ENCODE measurements at places on chromosomes 12 and 14.

- DNase-seq: no peak
Observed at GRCh38 chr14:87879389-87879788, 113.6 kb downstream of the GALC start.

GRCh38 chr14:54186821-54187763, 209.7 kb upstream of the CDKN3 start:
- DNase-seq: no peak

GRCh38 chr12:117714203-117714602, 254.6 kb downstream of the KSR2 start:
- DNase-seq: no peak

- no peak for DNase-seq
Observed at GRCh38 chr12:104971306-104971705, 13.2 kb upstream of the SLC41A2 start.

DNA sequence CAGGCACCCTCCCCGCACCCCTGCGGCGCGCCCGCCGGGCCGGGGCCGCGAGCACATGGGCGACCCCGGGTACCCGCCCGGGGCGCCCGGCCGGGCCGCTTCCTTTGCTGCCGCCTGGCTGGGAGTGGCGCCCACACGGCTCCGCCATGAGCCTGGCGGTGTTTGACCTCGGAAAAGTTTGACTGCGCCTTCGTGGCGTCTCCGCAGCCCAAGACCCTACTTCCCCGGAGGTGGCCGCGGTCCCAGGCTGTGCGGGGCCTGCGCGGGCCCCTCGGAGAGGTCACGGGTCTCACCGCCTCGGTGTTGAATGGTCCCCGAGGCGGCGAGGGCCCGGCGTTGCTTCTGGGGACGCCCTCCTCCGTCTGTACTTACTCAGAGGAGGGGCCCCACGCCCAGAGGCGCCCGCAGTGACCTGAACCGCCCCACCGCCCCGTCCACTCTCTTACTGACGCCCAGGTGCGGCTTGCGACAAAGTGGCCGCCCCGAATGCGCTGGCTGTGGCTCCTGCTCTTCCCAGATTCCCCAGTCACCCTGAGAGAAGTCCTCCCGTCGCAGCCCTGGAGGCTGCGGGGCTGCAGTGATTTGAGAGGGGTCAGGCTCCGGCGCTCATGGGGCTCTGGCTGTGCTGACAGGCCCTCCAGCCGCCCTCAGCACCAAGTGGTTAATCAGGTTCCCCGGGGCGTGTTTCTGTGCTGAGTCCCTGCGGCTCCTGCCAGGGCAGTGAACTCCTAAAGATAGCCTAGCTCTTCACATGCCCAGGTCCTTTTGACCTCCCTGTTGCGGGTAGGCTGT, 5.8 kb downstream of the KMT5A start:
- DNase-seq: no peak

DNA sequence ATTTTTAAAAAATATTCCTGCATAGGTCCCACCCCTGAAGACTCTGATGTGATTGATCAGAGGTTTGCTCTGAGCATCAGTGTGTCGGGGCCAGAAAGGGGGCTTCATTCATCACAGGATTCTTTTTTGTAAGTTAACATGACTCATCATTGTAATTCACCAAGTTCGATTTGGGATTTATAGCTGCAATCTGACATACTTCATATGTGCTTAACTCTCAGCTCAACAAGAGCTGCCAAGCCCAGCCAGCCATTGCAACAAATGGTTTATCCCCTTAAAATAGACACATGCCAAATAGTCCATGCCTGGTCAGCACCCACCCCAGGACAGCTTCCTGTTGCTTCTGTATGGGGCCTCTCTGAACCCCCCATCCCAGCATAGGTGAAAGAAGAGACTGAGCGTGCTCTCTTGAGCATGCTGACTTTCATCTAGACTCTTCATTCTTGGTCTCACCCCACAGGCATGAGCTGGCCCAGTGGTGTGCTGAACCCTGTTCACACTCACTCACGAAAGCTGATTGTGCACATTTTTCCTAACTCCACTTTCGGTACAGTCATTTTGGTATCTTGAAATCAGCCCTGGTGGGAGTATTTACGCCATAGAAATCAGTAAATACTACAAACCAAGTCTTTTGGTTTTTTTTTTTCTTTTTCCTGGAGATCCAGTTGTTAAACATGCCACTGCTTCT, 101.4 kb downstream of the STAB2 start:
- DNase-seq: no peak

GRCh38 chr12:56679883-56680575, 8.1 kb downstream of the PTGES3 start:
- DNase-seq: no peak

- no peak for DNase-seq
Observed at GRCh38 chr12:88327276-88327675, 185.2 kb downstream of the TMTC3 start.

DNA sequence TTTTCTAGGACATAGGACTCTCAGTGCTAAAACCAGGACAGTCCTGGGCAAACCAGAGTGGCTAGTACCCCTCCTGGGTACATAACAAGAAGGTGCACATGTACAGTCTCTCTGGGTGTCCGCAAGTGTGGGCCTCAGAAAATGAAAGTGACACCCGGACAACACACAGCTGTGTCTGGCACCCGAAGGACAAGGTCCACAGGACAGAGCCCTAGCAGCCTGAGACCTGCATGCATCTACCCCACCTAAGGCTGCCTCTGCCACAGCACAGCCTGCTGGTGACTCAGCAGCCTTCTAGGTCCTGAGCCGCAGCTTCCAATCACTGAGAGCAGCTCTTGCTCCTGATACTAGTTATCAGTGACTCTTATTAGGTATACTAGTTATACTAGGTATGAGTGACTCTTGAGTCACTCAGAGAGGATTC, 784.1 kb upstream of the TBX3 start:
- DNase-seq: no peak
